Frontal cortex (tissue), 4 donors: ENCODE measurements at places on chromosomes 1 and 21. TPM values are rescaled to one million over a fixed set of nuclear protein-coding genes. Genes with fewer than 3 reads are reported as not detected.

DNA sequence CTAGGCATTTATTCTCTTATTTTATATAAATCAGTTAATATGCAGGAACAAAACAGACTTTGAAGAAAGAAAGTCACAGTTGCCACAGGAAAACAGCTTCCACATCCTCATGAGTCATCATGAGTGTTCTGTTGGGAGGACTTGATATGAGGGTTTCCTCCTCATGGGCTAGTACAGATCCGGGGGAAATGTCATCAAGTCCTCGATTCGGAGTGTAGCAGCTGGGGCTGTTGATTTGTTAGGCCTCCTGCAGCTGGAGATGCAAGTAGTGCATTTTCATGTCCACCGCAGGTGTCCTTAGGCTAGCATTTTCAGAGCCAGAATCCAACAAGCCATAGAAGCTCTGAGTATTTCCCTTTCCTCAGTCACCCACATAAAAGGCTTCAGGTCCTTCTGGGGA, 36.7 kb downstream of the ADAM30 start:
- DNase-seq, result no peak

GRCh38 chr1:214028095-214028494, 40.3 kb downstream of the PROX1 start:
- no peak for DNase-seq

- DNase-seq, result no peak
Observed at GRCh38 chr1:167510881-167511280, 7.4 kb downstream of the CD247 start.

GRCh38 chr1:36330940-36331339, 7.5 kb upstream of the EVA1B start:
- DNase-seq, result no peak

DNA sequence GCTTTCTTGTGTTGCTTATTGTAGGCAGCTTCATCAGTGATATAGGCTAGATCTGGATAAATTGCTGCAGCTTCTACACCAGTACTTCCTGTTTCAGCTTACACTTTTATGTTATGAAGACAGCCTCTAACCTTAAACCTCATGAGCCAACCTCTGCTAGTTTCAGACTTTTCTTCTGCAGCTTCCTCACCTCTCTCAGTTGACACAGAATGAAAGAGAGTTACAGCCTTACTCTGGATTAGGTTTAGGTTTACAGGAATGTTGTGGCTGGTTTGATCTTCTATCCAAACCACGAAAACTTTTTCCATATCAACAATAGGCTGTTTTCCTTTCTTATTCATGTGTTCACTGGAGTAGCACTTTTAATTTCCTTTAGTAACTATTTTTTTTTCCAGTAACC, 76.9 kb upstream of the RNPC3 start:
- DNase-seq, result no peak

- no peak for DNase-seq
Observed at GRCh38 chr1:108645564-108646184, 15.2 kb downstream of the HENMT1 start.

DNA sequence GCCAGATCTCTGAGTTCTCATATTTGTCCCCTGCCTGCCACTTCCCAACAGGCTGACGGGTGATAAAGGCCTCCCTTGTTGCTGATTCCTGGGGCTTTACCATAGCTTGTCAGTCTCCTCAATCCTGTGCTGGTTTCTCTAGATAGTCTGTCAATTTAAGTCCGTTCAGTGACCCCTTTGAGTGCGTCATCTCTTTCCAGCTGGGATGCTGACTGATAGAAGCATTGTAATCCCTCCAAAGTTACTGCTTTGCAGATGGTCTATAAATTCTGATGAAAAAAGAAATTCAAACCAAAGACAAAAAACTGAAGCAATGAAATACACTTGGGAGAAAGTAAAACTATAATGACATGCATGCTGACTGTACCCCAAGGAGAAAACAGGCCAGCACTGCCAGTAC, 28.3 kb downstream of the RHOU start:
- no peak for DNase-seq

DNA sequence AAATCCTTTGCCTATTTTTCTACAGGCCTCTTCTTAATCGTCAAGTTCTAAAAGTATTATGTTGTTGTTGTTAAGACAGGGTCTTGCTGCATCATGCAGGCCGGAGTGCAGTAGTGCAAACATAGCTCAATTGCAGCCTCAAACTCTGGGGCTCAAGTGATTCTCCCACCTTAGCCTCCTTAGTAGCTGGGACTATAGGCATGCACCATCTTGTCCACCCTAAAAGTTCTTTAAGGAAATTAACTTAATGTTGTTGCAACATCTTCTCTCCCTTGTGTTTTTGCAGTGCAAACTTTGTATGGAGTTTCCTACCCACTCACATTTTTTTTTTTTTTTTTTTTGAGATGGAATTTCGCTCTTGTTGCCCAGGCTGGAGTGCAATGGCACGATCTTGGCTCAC, 4.1 kb upstream of the VHLL start:
- DNase-seq, result no peak

- no peak for DNase-seq
Observed at GRCh38 chr1:118783095-118783758, 204.9 kb downstream of the TBX15 start.

DNA sequence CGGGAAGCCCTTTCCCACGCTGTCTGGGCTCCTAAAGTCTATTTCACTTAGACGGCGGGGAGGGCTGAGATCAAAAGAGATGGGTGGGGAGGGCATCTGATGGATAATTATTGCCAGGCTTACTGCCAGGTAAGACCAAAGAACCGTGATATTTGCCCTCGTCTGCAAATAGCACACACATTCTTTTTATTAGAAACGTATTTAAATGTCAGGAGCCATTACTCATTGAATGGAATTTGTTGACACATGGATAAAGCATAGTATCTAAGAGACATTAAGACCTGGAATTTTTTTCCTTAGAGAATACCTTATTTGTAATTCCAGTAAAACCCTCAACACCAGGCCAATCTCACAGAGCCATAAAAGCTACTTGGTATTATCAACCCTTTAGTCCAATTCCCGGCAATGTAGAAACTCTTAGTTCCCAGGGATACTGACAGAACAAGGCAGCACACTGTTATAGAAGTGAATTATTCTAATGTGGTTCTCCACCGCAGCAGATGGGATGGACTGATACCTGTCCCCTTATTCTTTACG, 10.6 kb downstream of the URB1 start:
- DNase-seq, result no peak

DNA sequence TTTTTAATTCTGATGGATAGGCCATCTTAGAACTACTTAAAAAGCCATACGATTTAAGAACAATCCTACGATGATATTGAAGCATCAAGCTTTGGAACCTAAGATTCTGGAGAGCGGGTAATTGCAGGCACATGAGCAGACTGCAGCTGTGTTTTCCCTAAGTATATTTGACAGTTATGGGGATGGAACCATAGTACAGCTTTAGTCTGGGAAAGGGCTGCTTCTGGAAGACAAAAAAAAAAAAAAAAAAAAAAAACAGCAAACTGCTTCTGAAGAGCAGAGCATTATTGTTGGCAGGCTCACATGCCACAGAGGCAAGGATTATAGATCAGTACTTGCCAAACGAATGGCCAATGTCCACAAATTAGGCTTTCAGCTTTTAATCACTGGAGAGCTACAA, 1618.7 kb downstream of the AMY1C start:
- DNase-seq, result no peak

Gene RGS4
- 7.3 TPM for total RNA-seq

DNA sequence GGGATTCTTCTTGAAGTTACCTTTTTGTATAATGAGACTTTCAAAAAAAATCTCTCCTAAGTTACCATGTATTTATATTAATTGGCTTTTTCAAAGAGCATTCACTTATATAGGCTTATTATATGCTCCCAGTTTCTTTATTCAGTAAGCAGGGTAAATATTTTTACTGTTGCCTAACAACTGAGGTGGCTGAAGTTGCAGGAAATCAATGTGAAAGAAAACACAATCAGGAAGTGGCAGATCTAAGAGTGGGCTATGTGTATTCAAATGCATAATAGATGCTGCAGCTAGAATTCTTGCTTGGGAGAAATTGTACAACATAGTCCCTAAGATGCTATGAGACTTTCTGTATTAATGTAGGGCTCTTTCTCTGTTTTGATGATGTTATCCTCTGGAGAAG, 606.9 kb downstream of the NUF2 start:
- no peak for DNase-seq

Gene CLIC6
- under 0.01 TPM for total RNA-seq

Gene DCST2
- total RNA-seq, result under 0.01 TPM

DNA sequence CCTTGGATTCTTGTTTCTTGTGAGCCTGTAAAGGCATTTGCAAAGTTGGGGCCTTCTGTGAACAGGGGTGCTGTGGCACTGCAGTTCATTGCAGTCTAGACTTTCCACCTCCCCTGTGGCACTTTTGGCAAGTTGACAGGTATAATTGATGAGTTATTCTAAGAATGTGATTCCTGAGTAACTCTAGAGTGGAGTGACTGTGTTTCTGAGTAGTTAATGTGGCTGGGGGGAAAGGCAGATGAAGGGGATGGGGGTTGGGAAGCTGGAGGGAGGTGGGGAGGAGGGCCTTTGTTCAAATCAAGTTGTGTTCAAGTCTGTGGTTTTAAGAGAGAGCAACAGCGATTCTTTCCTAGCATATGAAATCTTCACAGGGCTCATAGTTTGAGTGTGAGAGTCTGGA, 32.9 kb downstream of the PBX1 start:
- no peak for DNase-seq

Gene ZBTB8A
- total RNA-seq, result 43.2 TPM

DNA sequence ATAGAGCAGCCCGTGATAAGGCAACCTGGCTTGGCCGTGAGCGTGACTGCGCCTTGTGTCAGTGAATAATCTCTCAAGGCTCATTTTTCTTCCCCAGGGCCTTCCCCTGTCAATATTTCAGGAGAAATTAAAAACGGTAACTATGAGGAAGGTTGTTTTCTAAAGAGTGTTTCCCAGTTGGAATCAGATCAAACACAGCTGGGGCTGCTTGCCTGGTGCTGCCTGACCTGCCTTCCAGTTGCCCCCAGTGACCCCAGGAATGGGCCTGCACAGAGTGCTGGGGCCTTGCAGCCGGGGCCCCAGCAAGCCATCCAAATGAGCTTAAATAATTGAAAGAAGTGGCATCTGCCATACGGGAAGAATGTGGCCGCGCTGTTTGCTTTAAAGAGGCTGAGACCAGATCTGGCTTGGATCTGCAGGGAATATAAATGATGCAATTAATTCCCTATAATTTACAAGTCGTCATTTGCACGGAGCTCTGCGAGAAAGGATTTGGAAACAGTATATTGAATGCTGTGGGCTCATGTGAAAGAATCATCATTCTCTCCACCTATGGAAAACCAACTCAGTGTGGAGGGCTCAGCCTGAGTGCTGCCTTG, 203.9 kb downstream of the C1orf94 start:
- no peak for DNase-seq

Gene TLR5
- 1.2 TPM for total RNA-seq

DNA sequence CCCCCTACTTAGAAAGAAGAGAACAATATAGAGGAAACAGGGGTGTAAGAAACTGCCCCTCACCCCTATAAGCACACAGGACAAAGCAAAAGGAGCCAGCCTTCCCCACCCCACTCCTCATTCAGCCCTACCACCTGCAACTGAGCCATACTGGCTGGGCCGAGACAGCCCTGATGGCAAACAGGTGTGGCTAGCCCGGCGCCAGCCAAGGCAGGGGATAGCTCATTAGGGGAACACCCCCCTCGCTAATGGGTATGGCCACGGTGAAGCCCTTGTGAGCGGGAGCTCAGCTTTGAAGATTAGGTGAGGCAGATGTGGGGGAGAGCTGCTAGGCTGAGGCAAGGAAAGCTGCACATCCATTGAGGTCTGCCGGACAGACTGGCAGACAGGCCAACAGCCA, 65.5 kb downstream of the ERI3 start:
- DNase-seq, result no peak

- no peak for DNase-seq
Observed at GRCh38 chr1:157405662-157406061, 146.7 kb downstream of the FCRL5 start.

DNA sequence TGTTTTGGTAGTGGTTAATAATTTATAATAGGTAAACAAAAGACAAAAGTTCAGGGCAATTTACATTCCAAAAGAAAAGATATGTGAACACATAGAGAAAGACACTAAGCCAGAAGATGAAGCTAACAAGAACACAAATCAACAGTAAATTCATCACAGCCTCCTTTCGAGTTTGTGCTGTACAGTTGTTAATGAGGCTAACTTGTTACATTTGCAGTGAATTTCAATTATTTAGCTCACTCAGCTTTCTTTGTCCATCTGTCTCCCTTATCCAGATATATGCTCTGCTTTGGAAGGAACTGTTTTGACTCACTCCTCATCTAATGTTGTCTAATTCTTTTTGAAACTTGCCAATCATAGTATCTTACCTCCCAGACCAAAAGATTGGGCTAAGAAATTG, 423.3 kb upstream of the OLFM3 start:
- no peak for DNase-seq

Gene ATP1A2
- 45.7 TPM for total RNA-seq

- DNase-seq, result no peak
Observed at GRCh38 chr1:65440915-65441314, 20.4 kb downstream of the LEPR start.

DNA sequence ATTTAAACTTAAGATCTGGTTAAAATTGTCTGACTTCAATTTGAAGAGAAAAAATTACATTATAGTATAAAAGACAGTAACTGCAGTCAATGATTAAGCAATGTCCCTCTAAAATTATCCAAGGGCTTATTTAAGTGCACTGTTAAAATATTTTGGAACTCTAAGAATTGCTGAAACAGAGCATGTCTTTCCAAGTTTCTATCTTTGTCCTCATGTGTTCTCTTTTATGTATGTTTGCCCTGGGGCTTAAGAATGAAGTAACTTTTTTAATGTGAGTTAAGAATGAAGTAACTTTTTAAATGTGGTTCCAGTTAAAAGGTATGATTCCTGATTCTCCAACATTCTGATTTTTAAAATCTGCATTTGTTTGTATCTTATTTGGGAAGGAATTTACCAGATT, 69.0 kb upstream of the MARK1 start:
- no peak for DNase-seq

Gene TMEM82
- total RNA-seq, result not detected

DNA sequence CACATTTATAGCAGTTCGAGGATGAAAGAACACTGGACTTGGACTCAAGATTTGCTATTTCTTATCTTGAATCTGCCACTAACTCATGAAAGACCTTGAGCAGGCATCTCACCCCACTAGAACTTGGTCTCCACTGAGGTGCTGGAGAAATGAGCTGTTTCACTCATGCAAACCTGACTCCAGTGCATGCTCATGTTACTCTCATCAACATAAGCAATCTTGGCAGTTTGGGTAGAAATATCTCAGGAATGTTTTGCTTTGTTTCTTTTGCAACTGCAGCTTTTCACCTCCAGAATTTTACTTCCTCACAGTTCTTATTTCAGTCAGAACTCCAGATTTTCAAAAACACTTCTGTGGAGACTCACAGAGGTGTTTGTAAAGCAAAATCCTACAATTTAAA, 46.2 kb upstream of the DAB1 start:
- no peak for DNase-seq
